ENCODE measurements at places on chromosomes 5 and 9.

DNA sequence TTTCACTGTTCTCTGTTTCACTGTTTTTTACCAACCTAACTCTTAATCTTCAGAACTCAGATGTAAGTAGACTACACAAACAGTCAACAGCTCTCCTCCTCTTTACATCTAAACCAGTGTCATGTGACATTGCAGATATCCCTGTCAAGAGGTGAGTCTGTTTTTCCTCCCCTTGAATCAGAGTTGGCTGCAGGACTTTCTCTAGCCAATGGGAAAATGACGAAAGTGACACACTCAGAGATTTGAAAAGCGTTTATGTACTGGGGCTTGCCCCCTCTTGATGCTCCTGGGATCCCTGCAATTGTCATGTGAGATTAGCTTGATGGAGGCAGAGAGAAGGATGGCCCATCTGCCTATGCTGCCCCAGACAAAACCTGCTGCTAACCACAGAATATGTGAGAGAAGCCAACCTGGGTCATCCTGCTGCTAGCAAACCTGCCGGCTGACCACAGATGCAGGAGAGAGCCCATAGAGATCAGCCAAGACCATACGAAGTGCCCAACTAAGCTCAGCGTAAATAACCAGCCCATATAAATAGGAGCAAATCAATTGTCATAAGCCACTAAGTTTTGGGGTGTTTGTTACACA is 111.1 kb downstream of the ASTN2 start:
- DNase-seq, result no peak

DNA sequence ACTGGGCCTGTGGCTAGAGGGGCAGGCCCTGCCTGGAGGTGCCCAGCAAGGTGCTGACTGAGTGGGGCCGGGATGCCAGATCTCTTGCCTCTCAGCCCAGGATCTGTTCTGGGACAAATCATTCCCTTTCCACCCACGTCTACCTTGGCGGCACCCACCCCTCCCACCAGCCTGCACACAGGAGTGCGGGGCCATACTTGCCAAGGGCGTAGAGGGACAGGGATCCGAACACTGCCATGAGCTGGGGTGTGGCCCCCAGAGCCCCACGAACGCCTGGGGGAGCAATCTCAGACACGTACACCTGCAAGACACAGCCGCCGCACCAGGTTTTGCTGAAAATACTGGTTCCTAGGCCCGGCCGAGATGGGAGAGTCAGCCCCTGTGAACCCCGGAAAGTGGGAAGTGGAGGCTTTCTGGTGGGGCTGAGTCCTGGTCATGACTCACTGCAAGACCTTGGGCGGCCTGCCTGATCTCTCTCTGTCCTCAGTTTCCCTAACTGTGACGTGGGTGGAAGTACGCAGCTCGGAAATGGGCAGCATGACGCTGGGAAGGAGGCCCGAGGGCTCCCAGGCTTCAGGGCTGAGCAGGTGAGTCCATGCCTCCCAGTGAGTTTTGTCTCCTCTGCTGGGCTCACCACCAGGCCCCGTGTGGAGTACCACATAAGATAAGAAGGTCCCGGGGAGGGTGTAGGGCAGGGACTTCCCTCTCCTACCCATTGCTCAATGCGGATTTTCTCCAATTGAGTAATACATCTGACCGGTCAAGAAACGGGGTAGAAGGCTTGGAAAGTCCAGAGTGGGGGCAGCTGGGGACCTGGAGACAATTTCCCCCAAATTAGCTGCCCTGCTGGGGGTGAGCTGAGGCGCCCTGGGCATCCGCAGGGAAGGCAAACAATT is 2.6 kb downstream of the SLC2A6 start:
- DNase-seq, result no peak

- DNase-seq, result no peak
Measured at GRCh38 chr9:121883281-121884056, 209.6 kb downstream of the TTLL11 start.

GRCh38 chr5:64587370-64587769 is 81.6 kb downstream of the RGS7BP start:
- no peak for DNase-seq

GRCh38 chr5:68476854-68477253 is 261.3 kb downstream of the PIK3R1 start:
- no peak for DNase-seq

GRCh38 chr5:141825791-141826560 is 52.2 kb downstream of the PCDH1 start:
- DNase-seq, result no peak

- no peak for DNase-seq
Measured at GRCh38 chr9:82988488-82988887, 74.5 kb downstream of the RASEF start.

DNA sequence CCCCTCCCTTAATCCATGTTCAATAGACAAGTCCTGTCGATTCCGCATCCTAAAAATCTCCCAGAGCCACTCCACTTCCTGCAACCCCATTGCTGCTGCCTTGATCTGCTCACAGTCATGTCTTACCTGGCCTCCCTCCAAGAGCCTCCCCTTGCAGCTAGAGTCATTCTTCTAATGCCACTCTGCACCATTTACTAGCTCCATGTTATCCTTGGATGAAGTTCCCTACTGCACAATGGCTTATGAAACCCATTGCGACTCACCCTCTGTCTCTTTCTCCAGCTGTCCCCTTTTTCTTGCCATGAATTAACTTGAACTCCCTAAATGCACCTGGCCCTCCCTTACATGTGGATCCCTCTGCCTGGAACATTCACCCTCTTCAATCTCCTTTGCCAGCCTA is 39.5 kb downstream of the MEGF10 start:
- DNase-seq, result no peak

GRCh38 chr5:179795049-179795862 is 1.5 kb downstream of the LTC4S start:
- no peak for DNase-seq

DNA sequence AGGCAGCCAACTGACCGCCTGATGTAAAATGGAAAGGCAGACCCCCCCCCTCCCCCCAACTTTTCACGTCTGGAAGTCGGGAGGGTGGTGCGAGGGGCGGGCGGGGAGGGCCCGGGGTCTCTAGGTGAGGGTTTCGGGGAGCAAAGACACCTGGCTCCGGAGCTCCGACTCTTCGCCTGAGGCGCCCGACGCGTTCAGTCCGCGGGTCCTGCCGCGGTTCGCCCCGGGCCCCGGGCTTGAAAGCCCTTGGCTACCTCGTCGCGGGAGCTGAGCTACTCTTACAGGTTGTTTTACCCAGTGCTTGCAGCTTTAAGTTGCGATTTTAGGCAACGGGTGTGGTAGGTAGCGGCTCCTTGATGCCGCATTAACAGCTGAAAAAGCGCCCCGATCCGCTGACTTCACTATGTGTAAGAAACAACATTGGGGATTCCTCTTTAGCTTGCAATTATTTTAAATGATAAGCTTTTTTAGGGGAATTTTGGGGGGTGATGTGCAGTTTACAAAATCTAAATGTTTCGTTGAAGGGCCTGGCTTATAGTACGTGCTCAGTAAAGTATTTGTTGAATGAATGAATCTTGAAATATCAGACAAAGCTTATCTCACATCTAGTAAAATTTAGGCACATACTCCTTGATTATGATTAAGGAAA is 722 bp downstream of the CDC42SE2 start:
- no peak for DNase-seq

GRCh38 chr5:127963931-127964330 is 119.6 kb upstream of the SLC12A2 start:
- no peak for DNase-seq

DNA sequence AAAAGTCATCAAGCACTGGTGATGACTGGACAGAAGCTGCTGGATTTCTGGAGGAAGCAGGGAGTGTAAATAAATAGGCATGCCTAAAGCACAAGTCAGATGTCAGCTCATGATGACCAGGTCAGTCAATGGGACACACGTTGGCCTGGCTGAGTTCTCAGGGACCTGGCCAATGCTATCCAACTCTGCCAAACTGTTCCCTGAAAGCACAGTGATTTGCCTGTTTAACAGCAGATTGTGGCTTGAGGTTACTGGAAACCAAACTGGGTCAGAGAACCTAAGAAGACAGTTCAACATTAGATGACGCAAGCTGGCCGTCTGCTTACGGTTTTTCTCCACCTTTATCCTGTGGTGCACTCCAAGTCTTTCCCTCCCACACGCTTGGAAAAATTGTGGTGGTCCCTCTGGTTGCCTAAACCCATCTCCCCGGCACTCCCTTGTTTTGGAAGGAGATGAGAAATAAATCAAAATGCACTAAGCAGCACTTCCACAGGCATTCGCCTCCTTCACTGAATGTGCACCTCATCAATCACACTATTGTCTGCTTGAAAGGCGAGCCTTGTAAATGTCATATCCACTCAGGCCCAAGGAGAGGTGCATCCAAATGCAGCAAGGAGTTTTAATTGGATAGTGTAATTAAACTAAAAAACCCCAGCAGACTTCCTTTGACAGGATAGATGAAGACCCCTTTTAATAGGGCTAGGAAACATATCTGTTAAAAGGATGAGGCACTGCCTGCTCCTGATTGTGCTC is 199.4 kb downstream of the GAPVD1 start:
- no peak for DNase-seq

GRCh38 chr5:14179446-14179845 is 36.3 kb downstream of the TRIO start:
- DNase-seq, result no peak

GRCh38 chr5:56128113-56128512 is 105.0 kb downstream of the ANKRD55 start:
- no peak for DNase-seq

GRCh38 chr9:33255014-33255413 is 9.5 kb downstream of the BAG1 start:
- DNase-seq, result no peak

DNA sequence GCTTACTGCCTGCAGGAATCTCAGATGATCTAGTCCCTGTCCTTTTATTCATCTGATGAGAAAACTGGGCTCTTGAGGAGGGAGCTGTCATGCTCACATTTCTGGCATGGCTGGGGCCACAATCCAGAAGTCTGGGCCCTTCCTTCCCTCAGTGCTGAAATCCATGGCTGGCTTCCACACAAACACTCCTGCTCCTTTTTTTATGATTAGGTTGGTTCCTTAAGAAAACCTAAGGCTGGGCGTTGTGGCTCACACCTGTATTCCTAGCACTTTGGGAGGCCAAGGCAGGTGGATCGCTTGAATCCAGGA is 1.3 kb downstream of the ACER2 start:
- DNase-seq, result no peak

- no peak for DNase-seq
Measured at GRCh38 chr5:65024681-65025080, 256.0 kb downstream of the CWC27 start.
